PC-9 (cell line): ENCODE measurements at places on chromosomes 2 and 18. TPM values are rescaled to one million over a fixed set of nuclear protein-coding genes. Genes with fewer than 3 reads are reported as not detected.

Gene TUBA4A
- total RNA-seq, result 118 and 157 TPM in 2 replicates

Gene HOXD13
- not detected in 2 replicates for total RNA-seq

Gene MPP4
- not detected in 2 replicates for total RNA-seq

Gene EVX2
- total RNA-seq, result not detected in 2 replicates

Gene DHRS9
- not detected in 2 replicates for total RNA-seq

Gene CEP76
- total RNA-seq, result 14.5 and 15.1 TPM in 2 replicates

Gene TDRD15
- total RNA-seq, result 1.9 and 2.9 TPM in 2 replicates
